ENCODE measurements at places on chromosomes 5 and 9.

DNA sequence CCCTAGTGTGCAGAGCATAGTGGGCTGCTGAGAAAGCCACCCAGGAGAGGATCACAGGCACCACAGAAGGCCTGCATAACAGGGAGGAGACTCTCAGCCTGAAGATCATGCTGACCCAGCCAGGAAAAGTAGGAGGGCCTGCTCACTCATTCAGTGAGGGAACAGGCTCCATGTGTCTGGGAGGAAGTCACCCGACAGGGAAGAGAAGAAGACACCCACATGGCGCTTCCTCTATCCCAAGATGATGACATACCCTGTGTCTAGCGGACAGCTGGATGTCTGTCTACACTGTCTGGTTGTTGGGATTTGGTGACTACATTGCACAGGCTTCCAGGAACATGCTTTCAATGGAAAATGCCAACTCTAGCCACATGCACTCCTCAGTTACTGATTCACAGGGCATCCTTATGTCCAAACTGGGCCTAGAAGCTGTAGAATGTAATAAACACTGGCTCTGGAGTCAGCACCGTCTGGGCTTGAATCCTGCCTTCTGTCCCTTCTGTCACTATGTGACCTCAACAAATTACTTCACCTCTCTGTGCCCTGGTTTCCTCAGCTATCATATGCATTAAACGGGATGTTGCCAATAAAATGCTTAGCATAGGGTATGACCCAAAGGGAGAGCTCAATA, 47.6 kb downstream of the KLHL3 start:
- DNase-seq, result no peak

DNA sequence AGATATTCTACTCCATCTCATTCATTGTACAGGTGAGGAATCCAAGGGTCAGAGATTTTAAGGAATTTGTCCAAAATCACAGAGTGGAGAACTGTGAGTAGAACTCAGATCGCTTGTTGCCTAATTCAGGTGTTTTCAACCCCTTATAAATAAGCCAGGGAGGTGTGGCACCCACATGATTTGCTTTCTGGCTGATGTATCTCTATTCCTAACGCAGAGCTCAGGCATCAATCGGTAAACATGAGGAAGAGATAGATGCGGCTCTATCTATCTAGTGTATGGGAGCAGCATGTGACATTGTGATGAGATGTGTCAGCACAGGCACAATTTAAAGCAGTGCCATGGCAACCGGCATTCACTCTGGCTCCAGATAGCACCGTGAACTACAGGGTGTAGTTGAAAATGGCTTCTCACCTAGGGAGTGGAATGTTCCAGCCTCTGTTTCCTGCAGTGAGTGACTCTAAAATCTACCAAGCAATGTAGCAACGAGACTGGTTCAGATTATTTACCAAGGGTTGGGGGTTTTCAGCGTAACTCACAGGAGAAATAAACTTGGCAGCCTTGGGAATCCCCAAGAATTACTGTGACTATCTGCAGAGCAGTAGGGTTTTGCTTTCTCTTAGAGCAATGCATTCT, 53.4 kb upstream of the SUB1 start:
- no peak for DNase-seq

GRCh38 chr5:111043712-111044506, 27.6 kb upstream of the TSLP start:
- DNase-seq, result no peak

DNA sequence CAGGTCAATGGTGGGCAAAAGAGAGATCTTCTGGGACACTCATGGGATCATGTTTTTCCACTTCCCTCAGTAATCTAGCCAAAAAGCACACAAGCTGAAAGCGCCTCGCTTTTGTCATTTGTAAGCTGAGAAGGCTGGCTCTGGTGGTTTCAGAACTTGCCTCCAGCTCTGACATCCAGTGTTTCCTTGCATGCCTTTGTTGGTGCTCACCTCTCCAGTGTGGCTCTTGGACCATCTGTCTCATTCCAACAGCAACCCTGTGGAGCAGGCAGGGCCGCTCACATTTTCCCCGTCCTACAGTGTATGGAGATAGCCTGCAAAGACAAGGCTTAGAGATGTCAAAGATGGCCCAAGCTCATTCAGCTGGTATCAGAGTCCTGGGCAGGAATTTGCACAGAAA, 160.8 kb upstream of the KLF4 start:
- no peak for DNase-seq

- no peak for DNase-seq
Measured at GRCh38 chr5:121867403-121867802, 15.7 kb downstream of the FTMT start.

DNA sequence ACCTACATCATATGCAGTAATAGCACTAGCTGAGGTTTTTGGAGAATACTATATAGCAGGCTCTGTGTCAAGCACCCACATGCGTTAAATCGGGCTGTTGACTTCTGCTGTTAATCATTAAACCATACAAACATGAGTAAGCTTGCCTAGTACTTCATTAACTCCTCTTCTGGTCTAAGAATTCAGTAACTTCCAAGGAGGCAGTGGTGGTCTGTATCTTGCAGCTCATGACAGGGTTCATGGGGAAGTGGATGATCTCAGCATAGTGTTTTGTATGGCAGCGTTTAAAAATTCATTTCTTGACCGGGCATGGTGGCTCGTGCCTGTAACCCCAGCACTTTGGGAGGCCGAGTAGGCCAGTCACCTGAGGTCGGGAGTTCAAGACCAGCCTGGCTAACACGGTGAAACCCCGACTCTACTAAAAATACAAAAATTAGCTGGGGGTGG, at the start of gene HAVCR1:
TSS of gene HAVCR1 (minus strand) at position 24 of the 447 bp plus-strand sequence. CDS start 1,173 bp downstream, outside the sequence.
- DNase-seq, result no peak

- DNase-seq, result no peak
Measured at GRCh38 chr5:6542421-6543345, 90.2 kb downstream of the NSUN2 start.

GRCh38 chr5:151869843-151870242, 54.8 kb downstream of the GLRA1 start:
- no peak for DNase-seq

- no peak for DNase-seq
Measured at GRCh38 chr9:38129366-38129765, 60.3 kb upstream of the SHB start.

GRCh38 chr5:110536120-110537115, 190.1 kb downstream of the TMEM232 start:
- DNase-seq, result no peak

- DNase-seq, result no peak
Measured at GRCh38 chr5:140827704-140828361, at the start of gene PCDHA6. Gene PCDHA6 (plus strand): TSS chr5:140827960. CDS start chr5:140828092, 132 bp downstream.
